ENCODE measurements at places on chromosomes 12 and 14.

GRCh38 chr12:10395390-10395998 lies 5.7 kb upstream of the KLRK1 start:
- no peak for DNase-seq

DNA sequence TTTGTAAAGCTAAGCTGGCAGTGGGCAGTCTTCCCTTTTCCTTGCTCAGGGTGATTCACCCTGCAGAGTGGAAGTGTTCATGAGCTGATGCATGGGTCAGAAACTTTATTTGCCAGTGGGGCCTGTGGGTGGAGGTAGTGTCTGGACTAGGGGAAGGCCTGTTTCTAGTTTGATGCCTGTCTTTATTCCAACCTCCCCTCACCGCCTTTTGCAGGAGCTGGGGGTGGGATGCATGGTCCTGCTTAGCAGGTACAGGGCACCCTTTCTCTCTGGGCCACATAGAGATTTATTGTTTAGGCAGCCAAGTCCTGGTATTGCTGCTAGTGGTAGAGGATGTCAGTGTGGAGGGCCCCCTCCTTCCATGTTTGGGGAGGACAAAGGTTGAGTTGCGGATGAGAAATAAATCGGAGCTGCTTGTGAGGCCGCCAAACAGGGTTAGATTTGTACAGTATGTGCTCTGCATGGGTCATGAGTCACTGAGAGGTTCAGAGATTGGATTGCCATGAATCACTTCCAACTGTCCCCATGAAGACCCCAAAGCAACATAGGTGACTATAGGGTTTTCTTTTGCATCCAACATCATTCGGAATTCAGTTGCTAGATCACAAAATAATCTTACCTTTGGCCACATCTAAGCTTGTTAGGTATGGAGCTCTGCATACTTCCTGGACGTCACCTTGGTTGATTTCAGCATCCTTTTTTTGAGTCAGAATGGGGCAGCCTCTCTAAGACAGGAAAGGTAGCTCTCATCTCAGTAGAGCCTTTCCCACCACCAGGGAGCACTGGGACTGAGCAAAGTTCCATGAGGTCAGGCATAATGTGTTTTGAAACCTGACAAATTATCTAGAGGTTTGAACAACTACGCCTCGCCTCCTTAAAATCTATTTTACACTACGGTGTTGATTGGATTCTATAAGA lies 8.8 kb downstream of the SMOC1 start:
- DNase-seq, result no peak

DNA sequence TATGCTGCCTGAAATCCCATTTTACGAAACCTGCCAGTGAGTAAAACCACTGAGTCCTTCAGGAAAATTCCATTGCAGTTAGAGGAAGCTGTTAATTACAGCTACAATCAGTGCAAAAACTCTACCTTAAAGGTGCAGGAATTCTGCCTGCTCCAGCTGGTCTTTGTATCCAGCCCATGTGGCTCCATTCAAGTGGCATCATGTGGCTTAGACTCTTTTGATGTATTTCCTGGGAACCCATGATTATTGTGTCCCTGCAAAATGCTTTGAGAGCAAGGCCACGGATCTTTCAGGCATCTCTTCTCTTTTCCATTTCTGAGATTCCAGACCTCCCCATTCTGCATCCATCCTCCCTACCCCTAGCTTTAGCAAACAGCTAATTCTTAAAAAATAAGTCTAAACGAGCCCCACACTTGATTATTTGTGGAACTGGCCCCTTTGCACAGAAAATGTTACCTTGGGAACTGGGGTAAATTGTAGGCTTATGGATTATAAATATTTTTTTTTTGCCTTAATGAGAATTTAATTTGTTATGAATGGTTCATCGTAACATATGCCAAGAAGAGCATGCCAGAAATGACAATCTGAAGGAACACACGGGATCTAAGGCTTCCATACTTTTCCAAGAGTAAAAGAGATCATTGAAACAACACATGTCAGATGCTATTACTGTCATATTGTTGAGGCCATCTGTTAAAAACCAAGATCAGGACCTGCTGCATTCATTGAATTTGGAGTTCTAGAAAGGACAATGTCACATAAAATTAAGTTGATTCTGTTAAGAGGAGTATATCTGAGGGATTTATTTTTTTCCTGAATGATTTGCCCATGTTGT lies 144.6 kb downstream of the TPH2 start:
- no peak for DNase-seq

DNA sequence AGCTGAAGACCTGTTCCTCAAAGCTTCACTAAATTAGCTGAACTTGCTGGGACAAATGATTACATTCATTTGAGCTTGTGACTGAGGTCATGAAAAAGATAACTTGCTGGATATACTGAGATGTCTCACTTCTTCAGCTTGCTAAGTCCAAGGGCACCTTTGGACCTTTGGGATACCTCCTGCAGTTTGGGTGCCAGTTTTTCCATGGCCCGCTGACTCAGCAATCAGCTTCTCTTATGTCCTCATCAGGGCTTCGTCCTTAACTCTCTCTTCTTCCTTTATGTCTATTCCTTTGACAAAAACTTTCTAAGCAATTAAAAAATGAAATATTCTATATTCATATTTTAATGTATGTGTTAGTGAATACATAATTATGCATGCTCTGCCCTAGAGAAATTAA lies 45.6 kb downstream of the OVCH1 start:
- DNase-seq, result no peak

DNA sequence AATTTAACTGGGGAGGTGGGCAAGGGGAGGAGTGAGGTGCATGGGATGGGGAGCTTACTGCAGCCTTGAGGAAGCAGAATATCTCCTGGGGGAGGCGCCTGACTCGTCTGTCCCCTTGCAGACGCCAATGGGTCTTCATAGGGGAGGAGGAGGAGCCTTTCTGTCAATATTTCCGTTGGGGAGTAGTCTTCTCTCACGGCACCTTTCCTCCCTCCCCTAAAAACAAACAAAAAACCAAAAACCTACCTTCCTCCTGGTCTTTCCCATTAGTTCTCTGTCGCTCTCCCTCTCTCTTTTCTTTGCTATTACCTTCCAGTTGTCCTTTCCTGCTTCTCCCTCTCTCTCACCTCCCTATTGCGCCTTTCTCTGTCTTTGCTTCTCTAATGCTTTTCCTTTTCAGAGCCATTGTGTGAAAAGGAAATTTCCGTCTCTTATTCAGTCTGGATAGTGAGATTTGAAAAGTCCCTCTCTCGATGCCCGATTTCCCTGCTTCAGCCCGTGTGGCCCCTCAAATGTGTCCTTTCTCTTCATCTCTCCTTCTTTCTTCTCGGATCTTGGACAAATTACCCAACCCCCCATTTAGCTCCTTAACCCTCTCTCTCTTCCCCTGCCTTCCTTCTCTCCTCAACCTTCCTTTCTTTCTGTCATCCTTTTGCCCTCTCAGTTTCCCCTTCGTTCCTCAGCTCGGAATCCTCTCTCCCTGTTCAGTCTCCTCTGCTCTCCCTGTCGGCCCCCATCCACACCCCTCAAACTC lies 5.9 kb downstream of the GPR84 start:
- no peak for DNase-seq

DNA sequence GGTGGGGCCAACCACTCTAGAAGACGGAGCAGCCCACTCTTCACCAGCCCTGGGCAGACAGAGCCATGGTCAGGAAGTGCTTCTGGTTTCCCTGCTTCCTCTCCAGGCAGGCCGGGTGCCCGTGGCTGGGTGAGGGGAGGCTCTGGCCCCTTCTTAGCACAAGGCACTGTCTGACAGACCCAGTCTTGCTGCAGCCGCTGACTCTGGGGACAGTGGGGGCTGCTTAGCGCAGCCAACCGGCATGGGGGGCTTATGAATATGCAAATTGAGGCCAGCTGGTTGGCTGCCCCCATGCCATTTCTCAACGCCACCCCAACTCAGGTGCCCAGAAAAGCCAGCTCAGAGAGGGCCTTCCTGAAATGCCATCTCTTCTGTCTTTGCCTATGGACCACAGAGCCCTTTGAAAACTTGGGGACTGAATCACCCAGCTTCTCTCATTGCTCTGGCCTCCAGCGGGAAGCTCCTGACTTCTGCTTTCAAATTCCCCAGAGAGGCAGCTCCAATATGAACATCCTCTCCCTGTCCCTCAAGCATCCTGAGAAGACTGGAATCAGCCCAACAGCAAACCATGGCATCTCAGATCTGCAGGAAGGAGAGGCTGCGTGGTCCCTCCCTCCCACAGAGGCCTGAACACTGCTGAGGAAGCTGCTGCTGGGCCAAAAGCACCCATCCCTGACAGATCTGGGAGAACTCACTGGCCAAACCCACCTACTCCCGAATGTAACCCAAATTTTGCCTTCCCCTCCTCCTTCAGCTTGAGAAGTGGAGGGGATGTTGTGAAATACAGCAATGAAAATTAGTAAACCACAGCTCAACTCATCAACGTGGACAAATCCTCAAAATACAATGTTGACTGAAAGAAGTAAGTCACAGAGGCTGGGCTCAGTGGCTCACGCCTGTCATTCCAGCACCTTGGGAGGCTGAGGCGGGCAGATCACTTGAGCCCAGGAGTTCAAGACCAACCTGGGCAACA lies at the start of gene PROX2:
Gene PROX2, minus strand, starts transcription at position 205 of the 973 bp plus-strand sequence. CDS start 12,311 bp downstream, outside the sequence.
- peak; percentile 4 for DNase-seq

DNA sequence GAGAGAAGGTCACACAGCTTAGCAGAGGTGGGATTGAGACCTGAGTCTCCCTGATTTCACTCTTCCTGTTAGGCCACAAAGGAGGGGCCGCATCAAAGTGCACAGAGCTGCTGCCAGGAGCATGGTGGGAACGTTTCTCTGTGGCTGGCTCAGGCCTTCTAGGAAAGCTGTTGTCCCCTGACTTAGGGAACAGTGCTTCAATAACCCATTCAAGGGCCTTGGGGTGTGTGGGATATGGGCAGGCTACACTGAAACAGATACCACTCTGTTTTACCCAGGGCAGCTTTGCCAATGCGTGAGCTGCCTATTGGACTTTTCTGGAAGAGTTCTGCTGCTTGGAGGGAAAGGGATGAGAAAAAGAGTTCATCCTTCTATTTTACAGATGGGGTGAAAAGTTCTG lies 110.0 kb downstream of the ADCK1 start:
- DNase-seq, result no peak

DNA sequence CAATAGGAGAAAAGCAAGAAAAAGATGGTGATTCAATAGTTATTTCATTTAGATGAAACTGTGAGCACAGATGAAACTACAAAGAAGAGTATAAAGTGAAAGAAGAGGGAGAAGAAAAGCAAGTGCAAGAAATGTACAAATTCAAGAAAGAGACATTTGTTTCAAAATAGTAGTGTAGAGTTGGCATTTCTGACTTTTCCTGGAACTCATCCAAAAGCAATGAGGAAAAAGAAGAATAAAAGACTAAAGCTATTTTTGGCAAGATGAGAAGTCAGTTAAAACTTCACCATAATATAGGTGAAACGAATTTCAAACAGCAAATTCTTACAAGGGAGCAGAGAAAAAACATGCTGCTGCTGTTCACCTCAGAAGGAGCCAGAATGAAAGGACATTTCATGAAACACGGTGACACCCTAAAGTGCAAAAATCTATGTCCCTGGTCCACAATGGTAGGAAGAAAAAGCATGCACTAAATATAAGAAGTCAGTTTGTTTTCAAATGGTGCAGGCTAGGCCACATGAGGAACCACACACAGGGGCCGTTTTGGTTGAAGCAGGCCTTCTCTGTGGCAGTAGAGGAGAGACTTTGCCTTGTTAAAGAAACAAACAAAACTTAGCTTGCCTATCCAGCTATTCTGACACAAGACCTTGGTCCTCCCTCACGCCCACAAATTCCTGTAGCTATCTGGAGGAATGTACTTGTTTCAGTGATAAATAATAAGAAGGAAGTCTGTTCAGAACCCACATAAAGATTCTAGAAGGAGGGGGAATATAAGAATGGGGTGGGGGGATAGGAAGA lies 11.1 kb upstream of the CMAS start:
- no peak for DNase-seq

DNA sequence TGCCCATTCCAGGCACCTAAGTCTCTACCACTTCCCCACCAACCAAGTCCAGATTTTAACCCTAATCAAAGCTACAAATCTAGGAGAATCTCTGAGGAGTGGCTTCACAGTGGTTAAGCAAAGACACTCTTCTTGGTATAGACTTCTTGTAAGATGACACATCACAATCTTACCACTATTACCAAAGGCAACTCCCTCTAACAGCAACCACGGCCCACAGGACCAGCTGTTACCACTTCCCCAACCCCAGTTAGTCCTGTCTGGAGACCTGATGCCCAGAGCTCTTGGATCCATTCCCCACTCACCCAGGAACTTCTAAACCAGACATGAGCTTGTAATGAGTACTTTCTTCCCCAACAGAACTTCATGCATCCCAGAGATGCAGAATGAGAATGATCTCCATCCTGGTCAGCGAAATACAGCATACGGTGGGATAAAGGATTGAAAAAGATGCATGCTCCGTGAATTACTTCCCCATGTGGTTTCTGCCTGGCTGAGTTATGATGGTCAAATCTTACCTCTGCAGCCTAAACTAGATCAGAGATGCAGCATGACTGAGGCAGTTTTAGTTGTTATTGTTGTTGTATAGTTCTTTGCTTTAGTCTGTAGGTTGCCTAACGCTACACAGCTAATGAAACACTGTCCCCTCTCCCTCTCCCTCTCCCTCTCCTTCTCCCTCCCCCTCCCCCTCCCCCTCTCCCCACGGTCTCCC lies 87.7 kb upstream of the FOXN3 start:
- no peak for DNase-seq

GRCh38 chr12:131723532-131723931 lies 12.6 kb downstream of the SFSWAP start:
- no peak for DNase-seq

GRCh38 chr14:51780006-51780692 lies 80.3 kb upstream of the GNG2 start:
- DNase-seq, result peak; percentile 30

GRCh38 chr12:77995436-77996167 lies 164.9 kb downstream of the NAV3 start:
- DNase-seq, result no peak

GRCh38 chr12:34287986-34288962 lies 266.0 kb downstream of the ALG10 start:
- DNase-seq, result no peak

GRCh38 chr12:107101651-107102050 lies 8.3 kb upstream of the CRY1 start:
- DNase-seq, result no peak

- DNase-seq, result no peak
Observed at GRCh38 chr12:57629897-57630471, 3.0 kb downstream of the B4GALNT1 start.

DNA sequence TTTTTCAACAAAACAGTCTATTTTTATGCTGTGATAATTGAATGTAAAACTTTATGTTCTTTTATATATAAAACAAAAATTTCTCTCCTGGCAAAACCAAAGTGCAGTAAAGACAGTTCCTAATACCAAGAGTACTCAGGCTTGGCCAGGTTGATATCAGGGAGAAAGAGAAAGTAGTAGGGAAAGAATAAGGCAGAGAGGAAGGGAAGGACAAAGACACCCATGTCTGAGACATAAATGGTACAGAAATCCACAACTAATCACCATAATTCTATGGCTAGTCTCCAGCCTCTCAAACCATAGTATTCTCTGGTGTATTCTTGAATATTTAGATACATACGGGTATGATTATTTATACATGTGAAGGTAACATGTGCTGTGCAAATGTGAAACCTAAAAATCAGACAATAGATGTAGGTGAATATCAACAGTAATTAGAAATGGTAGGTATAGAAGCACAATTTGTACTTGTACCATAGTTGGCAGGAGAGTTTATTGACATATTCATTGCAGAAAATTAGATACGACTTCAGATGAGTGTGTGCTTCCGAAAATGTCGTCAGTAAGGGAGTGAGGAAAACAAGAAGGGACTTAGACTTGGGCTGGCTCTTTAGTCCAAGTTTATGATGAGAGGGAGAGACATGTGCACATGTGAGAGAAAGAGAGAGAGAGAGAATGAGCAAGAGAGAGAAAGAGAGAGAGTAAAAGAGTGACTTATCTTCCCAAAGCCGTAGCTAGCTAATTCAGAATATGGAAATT lies 230.8 kb upstream of the NPAS3 start:
- no peak for DNase-seq

GRCh38 chr12:94173660-94174265 lies 25.4 kb downstream of the PLXNC1 start:
- no peak for DNase-seq
